ENCODE measurements at places on chromosomes 12 and 14.
A peak's percentile ranks its signal among the peaks of the same experiment; 100 is the strongest.

GRCh38 chr14:66884149-66884548 is 305.1 kb upstream of the GARIN2 start:
- DNase-seq = no peak

GRCh38 chr12:16606991-16607390 is 1.0 kb upstream of the LMO3 start:
- DNase-seq = no peak

DNA sequence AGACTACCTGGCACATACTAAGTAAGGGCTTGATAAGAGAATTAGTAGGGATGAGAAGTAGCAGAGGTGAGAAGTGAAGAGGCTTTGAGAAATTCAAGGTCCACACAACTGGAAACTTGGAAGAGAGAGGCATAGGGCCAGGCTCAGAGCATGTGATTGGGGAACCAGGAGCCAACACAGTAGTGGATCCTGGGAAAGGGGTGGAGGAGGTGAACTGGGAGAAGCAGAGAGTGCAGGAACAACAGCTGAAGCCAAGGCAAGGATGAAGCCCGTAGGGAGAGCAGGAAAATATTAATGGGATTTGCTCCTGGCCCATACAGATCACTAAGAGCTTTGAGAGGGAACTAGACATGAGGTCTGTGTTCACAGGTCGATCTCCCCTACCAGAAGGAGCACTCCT is 1.4 kb upstream of the ITGB7 start:
- DNase-seq = no peak

- DNase-seq = no peak
These were observed 15.8 kb downstream of the CD9 start for GRCh38 chr12:6215932-6216494.

GRCh38 chr12:132003846-132004245 is 54.1 kb downstream of the EP400 start:
- no peak for DNase-seq

- no peak for DNase-seq
These were observed 141.8 kb downstream of the VRK1 start for GRCh38 chr14:96938946-96939345.

- DNase-seq = peak; percentile 43
These were observed 217.4 kb upstream of the PWP1 start for GRCh38 chr12:107468182-107468581.

DNA sequence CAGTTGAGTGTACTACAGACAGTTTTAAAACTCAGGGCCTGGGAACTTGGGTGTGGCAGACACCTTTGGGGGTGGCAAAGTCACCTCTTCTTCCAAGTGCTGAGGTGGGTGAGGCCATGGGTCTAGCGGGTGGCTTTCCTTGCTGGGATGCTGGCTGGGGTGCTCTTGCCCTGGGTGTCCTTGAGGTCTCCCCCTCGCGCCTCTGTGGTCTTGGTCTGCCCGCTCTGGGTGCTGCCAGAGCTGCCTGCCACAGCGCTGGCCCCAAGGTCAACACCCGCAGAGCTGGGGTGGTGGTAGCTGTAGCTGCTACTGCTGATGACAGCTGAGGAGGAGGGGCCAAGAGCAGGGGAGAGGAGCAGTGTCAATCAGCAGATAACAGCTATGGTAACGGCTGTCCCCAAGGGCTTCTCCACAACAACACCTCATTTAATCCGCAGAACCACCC is 6.8 kb downstream of the KRT74 start:
- no peak for DNase-seq

- peak; percentile 76 for DNase-seq
These were observed 80.3 kb upstream of the GNG2 start for GRCh38 chr14:51780006-51780692.

- DNase-seq = peak; percentile 93
These were observed 121.8 kb downstream of the TBC1D30 start for GRCh38 chr12:64946132-64946829.

GRCh38 chr14:103204852-103205540 is 81.7 kb downstream of the TNFAIP2 start:
- no peak for DNase-seq

DNA sequence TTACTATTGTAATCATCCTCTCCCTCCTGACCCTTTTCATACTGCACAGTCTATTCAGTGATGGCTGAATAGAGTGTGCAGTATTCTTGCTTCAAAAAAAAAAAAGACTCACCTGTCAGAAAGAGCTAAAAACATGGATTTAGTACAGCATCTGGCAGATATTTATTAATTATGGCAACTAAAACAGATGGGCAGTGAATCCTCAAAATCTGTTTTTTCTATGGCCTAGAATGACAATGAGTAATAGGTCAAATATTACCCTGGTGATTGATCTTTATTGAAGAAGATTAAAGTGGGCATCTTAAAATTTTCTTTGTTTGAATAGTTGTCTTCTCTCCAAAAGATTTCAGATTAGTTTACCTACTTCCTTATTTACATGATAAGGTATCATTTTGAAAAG is 543.6 kb downstream of the FOXG1 start:
- DNase-seq = no peak

- no peak for DNase-seq
These were observed 1178.9 kb downstream of the FLRT2 start for GRCh38 chr14:86708846-86709339.

- no peak for DNase-seq
These were observed 31.9 kb downstream of the RDH12 start for GRCh38 chr14:67733616-67734015.

GRCh38 chr12:5921966-5922899 is 22.8 kb downstream of the ANO2 start:
- DNase-seq = no peak

DNA sequence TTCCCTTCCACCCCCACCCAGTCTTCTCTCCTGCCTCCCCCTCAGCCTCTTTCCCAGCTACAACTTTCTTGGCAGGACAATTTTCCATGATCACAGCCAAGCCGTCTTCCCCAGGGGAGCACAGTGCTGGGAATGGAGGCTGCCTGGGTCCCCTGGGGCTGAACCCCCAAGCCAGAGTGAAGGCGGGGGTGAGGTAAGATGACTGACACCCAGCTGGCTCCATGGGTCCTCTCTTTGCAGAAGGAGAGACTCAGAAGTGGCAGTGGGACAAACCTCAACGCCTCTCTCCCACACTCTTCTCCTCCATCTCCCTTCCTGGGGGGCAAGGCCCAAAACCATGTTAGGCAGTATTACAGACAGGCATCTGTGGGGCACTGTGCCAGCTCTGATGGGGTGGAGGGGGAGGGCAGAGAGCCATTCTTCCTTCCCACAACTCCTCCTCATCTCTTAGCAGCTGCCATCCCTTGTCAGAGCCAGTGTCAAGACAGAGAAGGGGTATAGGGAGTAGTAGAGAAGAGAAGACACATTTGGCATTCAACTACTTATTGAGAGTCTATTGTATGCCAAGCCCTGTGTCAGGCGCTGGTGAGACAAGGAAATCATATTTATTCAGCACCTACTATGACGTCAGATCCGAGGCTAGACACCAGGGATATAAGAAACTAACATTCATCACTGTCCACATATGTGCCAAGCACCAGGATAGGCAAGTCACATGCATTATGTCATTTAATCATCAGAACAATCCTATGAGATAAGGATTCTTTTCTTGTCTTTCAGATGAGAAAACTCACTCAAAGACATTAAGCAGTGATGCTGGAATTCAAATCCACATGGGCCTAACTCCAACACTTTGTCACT is 3.6 kb downstream of the ITGA7 start:
- DNase-seq = no peak

DNA sequence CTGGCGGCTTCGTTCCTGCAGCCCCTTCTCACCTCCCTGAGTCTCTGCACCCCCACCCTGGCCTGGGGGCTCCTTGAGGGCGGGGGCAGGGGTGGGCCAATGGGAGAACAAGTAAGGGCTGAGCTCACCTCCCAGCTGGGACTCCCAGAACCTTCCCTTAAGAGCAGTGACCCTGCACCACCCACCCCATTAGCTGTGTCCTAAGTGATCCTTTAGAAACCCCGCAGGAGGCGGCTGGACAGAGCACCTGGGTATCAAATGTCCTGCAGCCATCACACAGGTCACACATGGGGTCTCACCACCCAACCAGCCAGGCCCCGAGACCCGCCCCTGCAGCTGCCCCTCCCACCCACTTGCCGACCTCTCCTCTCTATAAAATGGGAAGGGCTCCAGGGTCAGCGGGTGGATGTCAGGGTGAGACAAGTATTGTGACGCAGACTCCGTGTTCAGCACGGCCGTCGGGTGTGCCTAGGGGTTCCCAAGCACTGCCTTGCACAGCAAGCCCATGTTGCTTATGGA is 151.2 kb upstream of the C14orf180 start:
- DNase-seq = no peak

- no peak for DNase-seq
These were observed 17.6 kb downstream of the WDR20 start for GRCh38 chr14:102157346-102157745.

- no peak for DNase-seq
These were observed 15.0 kb downstream of the KCTD10 start for GRCh38 chr12:109461846-109462756.

- no peak for DNase-seq
These were observed 109.1 kb upstream of the MAX start for GRCh38 chr14:65211341-65211987.

- no peak for DNase-seq
These were observed 127.3 kb downstream of the RFLNA start for GRCh38 chr12:124422142-124422569.

DNA sequence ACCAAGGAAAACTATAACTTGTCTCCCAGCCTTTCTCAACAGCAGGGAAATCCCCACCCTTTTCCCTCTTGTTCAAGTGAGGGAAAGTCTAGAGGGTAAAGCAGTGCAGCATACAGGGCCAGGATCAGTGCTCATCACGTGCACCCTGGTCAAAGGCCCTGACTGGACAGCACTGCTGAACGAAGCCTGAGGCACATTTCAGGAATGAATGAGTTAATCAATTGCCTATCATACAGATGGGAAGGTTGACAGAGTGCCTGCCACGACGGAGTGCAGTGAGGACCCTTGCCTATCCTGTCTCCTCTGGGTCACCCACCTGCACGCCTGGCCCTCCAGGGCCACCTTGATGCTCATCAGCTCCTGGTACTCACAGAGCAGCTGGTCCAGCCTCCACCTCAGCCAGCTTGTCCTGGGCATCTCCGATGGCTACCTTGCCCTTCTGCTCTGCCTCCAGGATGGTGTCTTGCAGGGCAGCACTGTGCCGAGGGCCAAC is 11.7 kb upstream of the KRT73 start:
- DNase-seq = no peak

DNA sequence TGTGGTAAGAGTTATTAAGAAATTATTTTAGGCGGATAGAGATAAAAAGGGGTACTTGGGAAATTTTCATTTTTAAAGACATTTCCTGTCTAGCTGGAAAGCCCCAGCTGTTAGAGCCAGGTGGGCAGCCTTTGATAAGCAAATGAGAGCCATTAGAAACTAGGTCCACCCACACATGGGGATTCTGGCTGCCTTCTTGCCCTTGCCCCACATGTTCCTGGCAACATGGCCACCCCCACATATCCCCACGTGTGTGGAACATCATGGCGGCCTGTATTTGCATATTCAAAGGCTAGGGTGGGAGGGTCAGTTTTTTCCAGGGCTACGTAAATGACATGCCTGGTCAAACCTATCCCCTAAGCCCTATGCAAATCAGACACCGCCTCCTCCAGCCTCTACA is 1382.1 kb downstream of the AACS start:
- no peak for DNase-seq

- no peak for DNase-seq
These were observed 5.1 kb downstream of the MBIP start for GRCh38 chr14:36315159-36315853.

GRCh38 chr12:57717131-57717530 is 21.4 kb downstream of the AGAP2 start:
- no peak for DNase-seq

GRCh38 chr12:64389154-64389553 is 1.4 kb downstream of the C12orf56 start:
- DNase-seq = no peak

DNA sequence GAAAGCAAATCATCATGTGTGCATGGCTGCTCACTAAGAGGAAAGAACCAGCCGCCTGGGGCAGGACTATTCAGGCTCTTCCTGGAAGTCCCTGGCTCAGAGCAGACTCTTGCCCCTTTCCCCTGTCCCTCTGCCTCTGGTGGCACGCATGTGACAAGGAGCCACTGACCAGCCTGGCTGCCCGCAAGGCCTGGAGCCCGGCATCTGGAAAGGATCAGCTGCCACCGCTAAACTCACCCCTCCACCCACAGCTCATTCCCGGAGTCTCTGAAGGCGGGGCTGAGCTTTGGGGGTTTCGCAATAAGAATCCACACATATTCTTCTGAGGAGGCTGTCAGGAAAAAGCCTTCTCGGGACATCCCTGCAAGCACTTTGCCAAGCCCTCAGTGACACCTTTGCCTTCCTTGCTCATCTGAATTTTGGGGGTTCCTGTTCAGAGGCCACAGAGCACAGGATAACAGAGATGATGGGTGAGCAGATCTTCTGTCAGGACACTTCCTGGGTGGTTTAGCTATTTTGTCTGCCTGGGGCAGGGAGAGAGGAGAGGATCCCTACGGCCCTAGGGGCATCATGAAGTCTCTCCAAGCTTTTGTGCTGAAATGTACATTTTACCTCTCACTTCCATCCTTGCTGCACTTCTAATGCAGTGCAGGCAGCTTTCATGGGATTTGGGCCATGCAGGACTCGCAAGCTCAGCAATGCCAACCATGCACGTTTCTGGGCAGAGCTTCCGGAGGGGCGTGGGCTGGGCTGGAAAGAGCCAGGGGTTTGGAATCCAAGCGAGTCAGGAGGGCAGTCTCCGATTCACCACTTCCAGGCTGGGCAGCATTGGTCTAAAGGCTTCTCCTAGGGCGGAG is 124.8 kb upstream of the MAP1LC3B2 start:
- DNase-seq = no peak

GRCh38 chr14:87566991-87567390 is 426.0 kb downstream of the GALC start:
- no peak for DNase-seq

DNA sequence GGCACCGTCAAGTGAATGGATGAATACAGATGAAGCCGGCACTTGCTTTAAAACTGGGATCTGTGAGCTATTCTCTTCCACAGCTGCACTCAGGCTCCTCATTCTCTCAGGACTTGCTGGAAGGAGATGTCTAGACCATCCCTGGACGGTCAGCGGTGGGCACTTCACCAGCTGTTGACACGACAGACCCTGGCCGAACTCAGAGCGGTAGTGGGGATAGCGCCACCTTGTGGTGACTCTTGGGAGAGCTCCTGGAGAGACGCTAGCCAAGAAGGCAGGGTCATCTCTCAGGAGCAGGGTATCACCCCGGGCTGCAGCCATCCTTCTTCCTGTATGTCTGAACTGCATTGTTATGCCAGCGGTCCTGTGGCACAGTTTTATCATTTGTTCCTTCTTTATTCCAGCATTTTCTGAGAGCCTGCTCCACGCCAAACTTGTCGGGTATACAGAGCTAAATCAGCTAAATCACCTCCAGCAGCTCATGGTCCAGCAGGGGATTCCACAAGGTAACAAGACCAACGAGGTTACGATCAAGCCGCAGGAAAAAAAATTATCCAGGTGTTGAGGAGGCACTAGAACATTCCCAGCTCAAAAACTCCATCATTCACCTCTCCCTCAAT is 10.0 kb downstream of the WNT1 start:
- DNase-seq = peak; percentile 32

Data from NCI-H1092 (cell line).